ENCODE measurements at places on chromosomes 4 and X.

DNA sequence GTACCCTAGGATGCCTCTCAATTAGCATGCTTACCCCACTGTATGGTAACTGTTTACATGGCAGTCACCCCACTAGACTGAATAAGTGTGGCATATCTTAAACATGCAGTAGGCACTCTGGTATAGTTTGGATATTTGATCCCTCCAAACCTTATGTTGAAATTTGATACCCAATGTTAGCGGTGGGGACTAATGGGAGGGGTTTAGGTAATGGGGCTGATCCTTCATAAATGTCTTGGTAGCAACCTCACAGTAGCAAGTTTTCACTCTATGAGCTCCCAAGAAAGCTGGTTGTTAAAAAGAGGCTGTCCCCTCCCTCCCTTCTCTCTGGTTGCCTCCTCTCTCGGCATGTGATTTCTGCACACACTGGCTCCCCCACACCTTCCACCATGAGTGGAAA is 10.1 kb downstream of the TMEM150C start:
- no peak for DNase-seq

- DNase-seq = no peak
These were observed 14.2 kb downstream of the FTHL17 start for GRCh38 chrX:31057691-31058090.

GRCh38 chr4:123824524-123824923 is 427.9 kb downstream of the SPRY1 start:
- DNase-seq = no peak

DNA sequence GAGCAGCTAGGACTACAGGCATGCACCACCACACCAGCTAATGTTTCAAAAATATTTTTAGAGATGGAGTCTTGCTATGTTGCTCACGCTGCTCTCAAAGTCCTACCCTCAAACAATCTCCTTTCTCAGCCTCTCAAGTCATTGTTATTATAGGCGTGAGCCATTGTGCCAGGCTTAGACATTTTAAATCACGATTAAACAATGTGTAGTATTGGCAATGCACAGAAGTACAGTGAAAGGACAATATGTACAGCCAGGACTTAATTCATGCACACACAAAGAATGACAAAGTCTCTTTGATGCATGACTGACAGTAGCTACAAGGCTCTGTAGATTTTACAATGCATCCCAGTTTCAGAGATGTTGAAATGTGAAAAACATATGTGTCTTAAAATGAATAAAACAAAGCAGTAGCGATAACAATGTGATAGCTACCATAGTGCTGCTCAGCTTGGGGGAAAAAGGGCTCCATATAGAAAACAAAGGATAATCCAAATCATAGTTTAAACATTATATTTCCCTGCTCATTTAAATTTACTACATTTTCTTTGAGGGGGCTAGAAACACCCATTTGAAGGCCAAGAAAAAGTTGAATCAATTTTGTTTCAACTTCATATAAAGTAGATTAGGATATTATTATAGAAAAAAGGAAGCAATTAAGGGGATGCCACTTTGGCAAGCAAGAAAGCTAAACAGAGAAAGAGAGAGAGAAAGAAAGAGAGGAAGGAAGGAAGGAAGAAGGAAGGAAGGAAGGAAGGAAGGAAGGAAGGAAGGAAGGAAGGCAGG is 272.4 kb upstream of the SMIM31 start:
- no peak for DNase-seq

GRCh38 chr4:178784491-178784890 is 1342.3 kb upstream of the AGA start:
- no peak for DNase-seq
